ENCODE measurements at places on chromosomes 5 and 9. TPM values are rescaled to one million over a fixed set of nuclear protein-coding genes. Genes with fewer than 3 reads are reported as not detected.

The DPYSL3 gene
- 19.5 TPM for total RNA-seq

The CER1 gene
- not detected for total RNA-seq

The TICAM2 gene
- total RNA-seq: 3.0 TPM

- DNase-seq: no peak
Measured at GRCh38 chr9:85414390-85414789, 327.4 kb downstream of the AGTPBP1 start.

DNA sequence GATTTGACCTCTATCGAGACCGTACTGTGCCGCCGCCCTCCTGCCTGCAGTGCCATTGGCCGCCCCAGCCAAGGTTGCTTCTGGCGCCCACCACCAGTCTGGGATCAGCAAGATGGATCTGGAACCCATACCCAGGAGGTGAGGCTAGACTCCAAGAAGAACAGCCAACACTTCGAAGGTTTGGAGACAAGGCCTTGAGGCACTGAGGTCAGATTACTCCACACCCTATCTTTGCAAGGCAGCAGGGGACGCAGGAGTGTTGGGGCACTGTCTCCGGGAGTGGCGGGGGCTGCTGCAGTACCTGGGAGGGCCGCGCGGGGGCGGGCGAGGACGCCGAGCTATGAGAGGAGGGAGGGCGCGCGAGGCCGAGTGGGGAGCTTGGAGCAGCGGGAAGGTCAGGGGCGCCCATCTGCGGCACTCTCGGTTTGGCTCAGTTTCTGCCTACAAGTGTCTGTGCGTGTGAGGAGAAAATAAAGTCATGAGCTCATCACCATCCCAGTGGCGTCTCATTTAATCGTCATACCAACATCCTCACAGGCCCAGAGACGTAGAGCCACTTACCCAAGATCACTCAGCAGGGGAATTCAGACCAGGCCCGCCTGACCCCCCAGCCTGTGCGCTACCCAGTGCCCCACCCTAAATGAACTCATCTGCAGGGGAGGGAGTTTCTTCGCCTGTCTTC is 20.5 kb upstream of the PSD2 start:
- DNase-seq: peak; percentile 86

All from left ventricle myocardium superior (tissue), 1 donor.